GM12891 (cell line): ENCODE measurements at places on chromosomes 4 and X.

- DNase-seq, result no peak
These were observed 235.2 kb downstream of the HEPH start for GRCh38 chrX:66399273-66399672.

- DNase-seq, result no peak
These were observed 21.0 kb upstream of the FMR1 start for GRCh38 chrX:147890756-147891155.

DNA sequence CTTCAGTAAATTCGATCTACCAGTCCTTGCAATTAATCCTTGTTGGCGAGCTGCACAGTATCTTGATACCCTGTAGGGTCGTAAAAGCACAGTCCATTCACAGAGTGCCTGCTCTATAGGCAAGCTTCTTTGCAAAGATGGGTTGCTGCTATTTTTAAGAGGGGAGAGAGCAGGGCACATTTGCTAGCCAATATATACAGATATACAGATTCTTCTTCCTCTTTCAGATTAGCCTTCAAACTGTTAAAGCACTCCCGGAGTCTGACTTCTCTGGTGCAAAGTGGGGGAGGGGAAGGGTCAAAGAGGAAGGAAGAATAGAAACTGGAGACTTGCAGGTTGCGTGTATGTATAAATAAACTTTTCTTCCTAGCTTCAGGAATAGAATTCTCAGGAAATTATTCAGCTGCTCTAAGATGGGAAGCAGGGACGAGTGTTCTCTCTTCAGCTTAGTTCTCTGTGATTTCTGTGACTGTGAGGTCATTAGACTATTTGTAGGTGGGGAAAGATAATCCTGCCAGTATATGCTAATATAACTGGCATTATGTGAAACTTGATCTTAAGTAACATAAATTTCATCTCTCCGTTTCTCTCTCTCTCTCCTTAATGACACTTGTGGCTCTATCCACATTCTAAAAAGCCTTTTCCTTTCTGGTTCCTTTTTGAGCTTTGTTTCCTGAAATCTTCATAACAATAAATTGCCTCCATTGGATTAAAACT is at the start of gene CYSLTR1:
Gene CYSLTR1, minus strand, starts transcription at position 242 of the 717 bp plus-strand sequence. CDS start 53,865 bp downstream, outside the sequence.
- DNase-seq, result no peak

- no peak for DNase-seq
These were observed 44.3 kb downstream of the FBXL5 start for GRCh38 chr4:15610855-15611254.

DNA sequence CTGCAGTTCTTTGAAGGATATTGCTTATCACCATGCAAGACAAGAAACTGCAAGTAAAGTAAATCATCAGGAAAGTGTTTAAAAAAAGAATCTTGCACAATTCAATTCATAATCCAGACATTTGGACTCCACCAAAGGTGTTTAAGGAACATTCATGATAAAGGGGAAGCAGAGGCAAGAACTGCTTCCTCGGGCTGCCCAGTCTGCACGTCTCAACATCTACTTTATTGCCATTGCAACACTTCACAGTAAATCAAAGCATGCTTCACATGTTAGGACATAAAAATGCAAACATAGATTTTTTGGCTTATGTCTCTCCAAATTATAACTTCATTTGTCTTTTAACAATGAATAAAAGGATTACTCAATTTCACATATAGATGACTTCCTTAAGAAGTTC is 42.5 kb downstream of the MID1 start:
- no peak for DNase-seq

- DNase-seq, result no peak
These were observed 1031.9 kb downstream of the ADGRL3 start for GRCh38 chr4:62231994-62232393.

DNA sequence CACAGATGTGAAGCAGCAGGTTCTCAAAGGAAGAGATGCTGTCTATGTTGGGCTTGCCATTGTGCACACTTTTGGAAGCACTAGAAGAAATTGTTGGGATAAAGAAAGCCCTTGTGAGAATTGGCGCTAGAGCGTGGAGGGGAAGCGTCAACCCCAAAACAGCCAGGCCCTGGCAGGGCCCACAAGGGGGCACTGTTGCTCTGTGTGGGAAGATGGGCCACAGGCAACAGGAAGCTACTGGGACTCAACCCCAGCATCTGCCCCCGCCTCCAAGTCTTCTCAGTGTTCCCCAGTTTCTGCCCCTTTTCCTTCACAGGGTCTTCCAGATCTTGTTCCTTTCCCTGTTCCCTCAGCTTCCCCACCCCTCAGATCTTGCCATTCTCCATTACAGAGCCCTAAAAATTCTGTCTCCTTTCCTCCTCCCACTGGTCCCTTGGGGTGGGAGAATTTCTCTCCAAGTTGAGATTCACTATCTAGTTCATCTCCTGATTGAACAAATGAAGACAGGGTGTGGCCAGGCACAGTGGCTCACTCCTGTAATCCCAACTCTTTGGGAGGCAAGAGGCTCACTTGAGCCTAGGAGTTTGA is 85.5 kb downstream of the STARD8 start:
- DNase-seq, result no peak

- no peak for DNase-seq
These were observed 26.0 kb downstream of the AIFM1 start for GRCh38 chrX:130139474-130140201.

- no peak for DNase-seq
These were observed 114.5 kb upstream of the GUCY1A1 start for GRCh38 chr4:155552180-155552579.

DNA sequence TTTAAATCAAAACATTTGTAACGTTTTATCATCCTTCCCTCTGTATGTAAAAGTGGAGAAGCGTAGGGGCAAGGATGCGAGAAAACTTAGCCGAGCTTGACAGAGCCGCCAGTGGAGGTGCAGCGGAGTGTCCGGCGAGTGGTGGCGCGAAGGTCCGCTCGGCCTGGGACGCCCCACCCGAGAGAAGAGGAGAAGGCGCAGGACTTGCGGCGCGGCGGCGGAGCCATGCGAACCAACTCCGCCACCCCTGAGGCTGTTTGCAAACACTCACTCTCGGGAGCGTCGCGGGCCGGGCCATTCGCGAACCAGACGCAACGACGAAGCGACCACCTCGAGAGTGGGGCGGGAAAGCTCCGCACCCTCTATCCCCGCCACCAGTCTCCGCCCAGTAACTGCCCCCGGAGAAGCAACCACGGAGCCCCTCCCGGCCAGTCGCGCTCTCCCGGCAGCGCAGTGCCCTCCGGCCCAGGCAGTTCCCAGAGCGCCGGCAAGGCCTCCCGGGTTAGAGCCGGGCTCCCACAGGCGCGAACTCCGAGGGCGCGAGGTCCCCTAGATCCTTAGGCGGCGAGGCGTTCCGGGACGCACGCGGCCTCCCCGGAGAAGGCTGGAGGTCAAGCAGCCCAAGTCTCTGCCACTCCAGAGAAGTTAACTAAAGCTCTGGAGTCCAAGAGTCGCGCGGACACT is 2.3 kb upstream of the MAB21L2 start:
- DNase-seq, result no peak

- no peak for DNase-seq
These were observed 44.4 kb downstream of the BBS12 start for GRCh38 chr4:122776916-122777315.

DNA sequence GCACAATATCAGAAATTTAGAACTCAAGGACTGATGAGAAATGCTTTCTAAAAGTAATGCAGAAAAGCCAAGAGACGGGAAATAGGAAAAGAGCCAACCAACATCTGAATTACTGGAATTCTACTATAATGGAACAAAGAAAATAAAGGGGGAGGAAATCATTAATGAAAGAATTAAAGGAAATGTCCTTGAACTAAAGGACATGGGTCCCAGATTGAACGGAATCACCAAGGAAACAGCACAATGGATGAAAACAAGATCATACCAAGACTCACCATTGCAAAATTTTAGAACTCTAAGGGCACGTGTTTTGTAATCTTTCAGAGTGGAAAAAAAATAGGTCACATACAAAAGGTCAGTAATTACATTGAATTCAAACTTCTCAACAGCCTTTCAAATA is 35.9 kb downstream of the HPGDS start:
- no peak for DNase-seq

GRCh38 chrX:151488677-151489076 is 74.8 kb upstream of the PASD1 start:
- no peak for DNase-seq

GRCh38 chr4:8727131-8727530 is 134.6 kb downstream of the CPZ start:
- no peak for DNase-seq

GRCh38 chr4:98558471-98559169 is 99.8 kb downstream of the TSPAN5 start:
- no peak for DNase-seq

DNA sequence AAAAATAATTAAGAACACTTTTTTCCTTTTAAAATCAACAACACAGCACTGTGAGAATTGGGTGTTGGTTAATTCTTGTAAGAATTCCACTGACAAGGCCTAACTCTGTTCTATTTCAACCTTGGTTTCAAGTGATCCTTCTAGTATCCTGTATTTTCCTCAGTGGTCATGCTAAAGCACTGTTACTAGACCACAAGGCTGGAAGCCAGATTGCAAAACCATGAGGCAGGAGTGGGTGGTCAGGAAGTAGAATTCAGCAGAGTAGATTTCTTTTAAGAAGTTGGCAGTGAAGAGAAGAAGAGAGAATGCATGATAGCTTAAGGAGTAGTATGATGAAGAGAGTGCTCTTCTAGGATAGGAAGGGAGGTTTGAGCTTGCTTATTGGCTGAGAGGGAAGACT is 71.6 kb upstream of the LEF1 start:
- no peak for DNase-seq

DNA sequence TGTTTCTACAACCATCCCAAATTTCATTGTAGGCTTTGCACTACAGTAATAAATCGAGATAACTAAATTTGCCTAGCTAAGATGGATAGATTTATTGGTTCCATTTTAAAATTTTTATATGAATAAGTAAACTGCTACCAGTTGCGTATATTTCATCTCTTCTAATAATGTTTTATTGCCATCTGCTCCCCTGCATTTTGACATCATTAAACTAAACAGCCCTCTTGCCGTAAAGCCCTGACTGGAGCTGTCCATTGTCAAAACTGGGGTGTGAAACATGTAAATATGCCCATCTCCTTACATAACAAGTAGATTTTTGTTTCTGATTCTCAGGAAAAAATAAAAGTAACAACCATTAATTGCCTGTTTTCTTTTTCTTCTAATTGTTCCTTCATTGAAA is 130.8 kb upstream of the BMPR1B start:
- no peak for DNase-seq

GRCh38 chr4:48367016-48367415 is 25.7 kb downstream of the SLAIN2 start:
- DNase-seq, result no peak

DNA sequence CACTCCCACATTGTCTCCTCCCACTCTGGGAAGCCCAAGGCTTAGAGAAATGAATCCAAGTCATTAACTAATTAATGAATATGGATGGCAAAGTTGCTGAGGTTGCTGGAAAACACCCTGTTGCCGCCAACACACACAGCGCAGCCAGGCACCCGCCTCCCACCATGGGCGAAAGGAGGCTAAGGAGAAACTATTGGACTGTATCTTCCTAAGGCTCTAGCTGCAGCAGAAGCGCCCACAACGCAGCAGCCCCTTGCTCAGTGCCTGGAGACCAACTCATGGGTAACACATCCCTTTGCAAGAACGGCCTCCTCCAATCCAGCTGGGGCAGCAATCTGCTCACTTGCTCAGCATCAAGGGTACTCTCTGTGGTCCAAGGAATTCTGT is 34.2 kb downstream of the TSC22D3 start:
- DNase-seq, result no peak

DNA sequence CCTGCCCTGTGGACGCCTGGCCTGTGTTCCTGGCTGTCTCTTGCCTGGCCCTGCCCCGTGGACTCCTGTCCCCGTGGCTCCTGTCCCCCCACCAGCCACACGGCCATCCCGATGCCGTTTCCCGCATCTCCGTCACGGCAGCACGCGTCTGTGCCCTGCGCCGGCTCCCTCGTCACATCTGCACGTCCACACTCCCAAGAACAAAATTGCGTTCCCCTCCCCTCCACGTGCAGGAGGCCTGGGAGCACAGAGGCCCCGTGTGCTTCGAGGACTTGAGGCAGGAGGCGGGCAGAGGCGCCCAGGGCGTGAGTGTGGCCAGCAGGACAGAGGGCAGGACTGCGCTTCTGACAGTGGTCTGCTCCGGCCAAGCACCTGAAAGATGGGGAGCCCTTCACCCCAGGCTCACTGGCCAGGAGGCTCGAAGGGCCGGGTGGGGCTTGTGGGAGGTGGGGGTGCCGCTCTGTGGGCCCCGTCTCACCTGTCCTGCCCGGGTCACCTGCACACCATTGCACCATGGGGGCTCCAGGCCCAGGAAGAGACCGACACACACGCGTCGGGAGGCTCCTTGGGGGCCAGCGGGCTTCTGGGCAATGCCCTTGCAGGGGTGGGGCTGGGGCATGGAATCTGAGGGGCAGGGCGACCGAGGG is 17.3 kb downstream of the FGFRL1 start:
- no peak for DNase-seq

- no peak for DNase-seq
These were observed 797.7 kb downstream of the RAPGEF2 start for GRCh38 chr4:159900562-159900961.

- no peak for DNase-seq
These were observed 359.1 kb upstream of the CXorf51A start for GRCh38 chrX:147173594-147173993.

- DNase-seq, result no peak
These were observed 54.5 kb downstream of the HTRA3 start for GRCh38 chr4:8323947-8324555.

- DNase-seq, result no peak
These were observed 562.7 kb downstream of the RPA4 start for GRCh38 chrX:97446298-97446882.

- DNase-seq, result no peak
These were observed 146.0 kb downstream of the TBL1X start for GRCh38 chrX:9610771-9611392.

DNA sequence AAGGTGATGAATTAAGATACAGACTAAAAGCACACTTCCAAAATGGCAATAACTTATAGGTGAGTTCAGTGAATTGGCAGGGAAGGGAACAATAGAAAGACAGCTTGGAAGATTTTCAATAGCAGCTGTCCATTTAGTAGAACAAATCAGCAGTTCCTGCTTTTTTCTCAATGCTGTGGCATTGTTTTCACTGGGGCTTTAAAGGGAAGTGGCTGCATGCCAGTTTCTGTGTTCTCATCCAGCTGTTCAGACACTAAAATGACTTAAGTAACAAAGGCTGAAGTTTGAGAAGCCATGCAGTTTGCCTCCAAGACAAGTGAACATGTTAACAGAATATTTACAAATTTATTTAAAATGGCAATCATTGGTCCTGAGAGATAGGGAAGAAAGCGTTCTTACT is 291.9 kb downstream of the FAM47A start:
- no peak for DNase-seq

- DNase-seq, result no peak
These were observed 1057.8 kb downstream of the DMD start for GRCh38 chrX:32153585-32153984.
